ENCODE measurements at places on chromosomes 12 and 14.

DNA sequence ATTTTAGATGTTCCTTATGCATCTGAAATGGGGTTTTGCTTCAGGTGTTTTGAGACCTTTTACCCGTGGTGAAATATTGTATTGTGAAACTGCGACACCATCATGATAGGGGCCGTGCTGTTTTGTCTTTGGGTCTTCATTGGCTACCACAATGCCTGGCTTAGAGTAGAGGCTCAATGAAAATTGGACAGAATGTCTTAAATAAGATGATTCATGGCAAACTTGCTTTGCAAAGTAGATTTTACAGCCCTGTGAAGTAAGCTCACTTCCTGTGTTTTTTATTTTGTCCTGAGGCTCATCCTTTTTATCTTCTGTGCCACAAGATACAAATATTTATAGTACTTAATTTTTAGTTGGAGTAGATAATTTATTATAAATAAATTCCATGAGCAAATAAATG is 111.3 kb upstream of the FRMD6 start:
- no peak for DNase-seq

- no peak for DNase-seq
These were observed 197.1 kb downstream of the CNTN1 start for GRCh38 chr12:40889329-40889728.

- DNase-seq: no peak
These were observed 10.2 kb downstream of the DLST start for GRCh38 chr14:74891870-74892269.

DNA sequence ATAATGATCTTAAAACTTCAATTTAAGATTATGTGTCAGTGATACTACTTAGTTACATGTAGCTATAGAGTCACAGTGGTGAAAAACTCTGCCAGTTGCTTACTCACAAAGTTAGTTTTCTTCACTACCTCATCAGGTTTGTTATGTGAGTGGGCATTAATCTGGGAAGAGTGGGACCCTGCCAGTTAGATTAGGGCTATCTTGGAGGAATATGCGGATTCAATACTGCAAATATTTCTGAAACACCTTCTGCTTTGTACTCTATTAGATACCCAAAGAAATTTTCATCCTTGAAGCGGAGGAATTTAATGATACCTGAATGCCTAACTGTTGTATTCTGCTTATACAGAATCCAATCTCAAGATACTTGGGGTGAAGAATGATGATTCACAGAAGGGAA is 25.1 kb downstream of the ZNF268 start:
- DNase-seq: no peak

DNA sequence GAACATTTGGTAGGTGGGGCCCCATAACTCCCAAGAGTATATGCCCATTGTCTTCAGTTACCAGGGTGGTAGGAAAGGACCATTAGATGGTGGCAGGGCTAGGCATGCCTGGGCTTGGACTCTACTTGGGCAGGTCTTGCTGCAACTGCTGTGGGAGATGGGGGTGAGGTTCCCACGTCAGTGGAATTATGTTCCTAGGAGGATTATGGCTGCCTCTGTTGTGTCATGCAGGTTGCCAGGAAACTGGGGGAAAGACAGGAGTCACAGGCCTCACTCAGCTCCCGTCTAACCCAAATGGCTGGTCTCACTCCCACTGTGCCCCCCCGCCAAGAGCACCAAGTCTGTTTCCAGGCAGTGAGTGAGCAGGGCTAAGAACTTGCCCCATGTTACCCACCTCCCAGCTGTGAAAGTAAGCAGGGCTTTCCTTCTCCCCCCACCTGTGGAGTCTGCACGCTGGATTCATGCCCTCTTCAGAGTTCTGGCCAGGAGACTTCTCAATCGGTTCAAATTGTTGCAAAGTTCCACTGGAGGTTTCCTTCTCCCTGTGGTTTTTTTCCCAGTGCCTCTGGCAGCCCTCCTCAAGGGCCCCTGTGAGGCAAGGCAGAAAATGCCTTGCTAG is 337.5 kb downstream of the CCDC91 start:
- DNase-seq: no peak

- peak; percentile 23 for DNase-seq
These were observed 33.6 kb downstream of the CDKL1 start for GRCh38 chr14:50362764-50363713.

- DNase-seq: no peak
These were observed 685.6 kb downstream of the RPS29 start for GRCh38 chr14:48900565-48900964.

DNA sequence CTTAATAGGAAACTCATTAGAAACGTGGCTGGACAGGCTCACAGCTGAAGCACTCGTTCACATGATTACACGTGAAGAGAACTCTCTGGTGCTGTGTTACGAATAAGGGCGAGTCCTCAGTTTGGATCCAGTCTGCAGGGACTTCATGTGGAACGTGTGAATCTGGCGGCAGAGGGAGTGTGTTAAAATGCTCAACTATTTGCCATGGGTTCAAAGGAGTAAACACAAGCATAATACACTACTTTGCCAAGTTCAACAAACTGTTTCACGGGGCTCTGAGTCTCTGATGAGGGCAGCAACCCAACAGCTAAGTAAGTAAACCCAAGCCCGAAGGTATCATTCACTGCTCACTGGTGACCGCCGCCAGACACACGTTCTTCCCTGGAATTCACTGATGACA is 42.4 kb downstream of the NUAK1 start:
- DNase-seq: no peak

- no peak for DNase-seq
These were observed 4.5 kb upstream of the JPH4 start for GRCh38 chr14:23582906-23583760.

- no peak for DNase-seq
These were observed 3.7 kb upstream of the LPCAT3 start for GRCh38 chr12:7021956-7022355.

DNA sequence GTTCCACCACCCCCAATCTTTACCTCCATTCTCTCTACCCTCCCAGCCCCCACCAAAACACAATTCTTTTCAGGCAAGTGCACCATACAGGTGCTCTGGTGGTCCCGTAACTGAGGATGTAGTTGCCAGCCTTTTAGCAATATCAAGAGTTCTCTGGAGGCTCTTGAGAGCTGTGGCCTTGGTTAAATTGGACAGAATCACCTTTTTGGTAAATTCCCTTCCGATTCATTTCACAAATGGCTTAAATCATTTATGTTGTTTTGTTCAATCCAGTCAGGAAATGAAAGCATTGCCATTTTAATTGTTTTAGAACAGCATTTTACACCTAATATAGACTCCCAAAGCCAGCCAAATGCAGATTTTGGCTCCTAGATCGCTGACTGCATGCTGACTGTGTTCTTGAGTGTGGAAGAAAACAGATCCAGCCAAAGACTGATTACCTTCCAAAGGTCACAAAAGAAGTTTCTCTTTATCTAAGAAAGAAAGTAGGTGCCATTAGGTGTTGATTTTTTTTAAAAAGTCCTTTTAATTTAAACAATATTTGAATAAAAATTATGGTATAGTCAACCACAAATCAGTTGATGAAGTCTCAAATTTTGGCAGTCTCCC is 25.6 kb downstream of the CRADD start:
- DNase-seq: no peak

- DNase-seq: no peak
These were observed 32.9 kb upstream of the FBRSL1 start for GRCh38 chr12:132456944-132457495.

DNA sequence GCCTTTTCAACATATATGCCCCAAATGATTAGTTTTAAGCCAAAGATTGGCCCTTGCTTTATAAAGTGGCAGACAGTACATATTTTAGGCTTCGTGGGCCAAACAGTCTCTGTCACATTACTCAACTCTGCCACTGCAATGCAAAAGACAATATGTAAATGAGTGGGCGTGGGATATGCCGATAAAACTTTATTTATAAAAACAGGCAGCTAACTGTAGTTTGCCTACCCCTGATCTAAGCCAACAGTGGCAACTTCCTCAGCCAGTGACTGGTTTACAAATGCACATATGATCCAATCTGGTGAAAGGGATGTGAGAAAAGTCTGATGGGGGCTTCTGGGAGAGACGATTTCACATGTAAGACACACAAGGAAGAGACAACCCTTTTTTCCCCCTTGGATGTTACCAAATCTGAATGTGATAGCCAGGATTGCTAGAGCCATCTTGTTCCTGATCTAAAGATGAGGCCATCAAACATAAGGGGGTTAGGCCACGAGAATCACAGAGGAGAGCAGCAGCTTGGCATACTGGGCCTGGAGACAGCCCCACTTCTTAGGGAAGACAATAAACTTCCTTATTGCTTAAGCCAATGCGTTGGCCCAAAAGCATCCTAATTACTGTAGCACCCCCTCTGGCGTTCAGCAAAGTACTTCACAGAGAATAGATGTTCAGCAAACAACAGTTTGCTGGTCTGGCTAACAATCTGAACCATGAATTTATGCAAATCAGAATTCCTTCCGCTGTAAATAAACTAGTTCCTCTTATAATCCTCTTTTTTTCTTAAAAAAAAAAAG is 75.2 kb upstream of the TMCC3 start:
- no peak for DNase-seq

GRCh38 chr12:128557231-128557630 is 266.5 kb downstream of the SLC15A4 start:
- no peak for DNase-seq

GRCh38 chr14:65704850-65705249 is 292.3 kb downstream of the FUT8 start:
- DNase-seq: peak; percentile 27

GRCh38 chr14:69481815-69482568 is 2.5 kb upstream of the PLEKHD1 start:
- no peak for DNase-seq

- no peak for DNase-seq
These were observed 136.6 kb upstream of the ATXN7L3B start for GRCh38 chr12:74401035-74401434.

- DNase-seq: no peak
These were observed 38.7 kb upstream of the GPATCH2L start for GRCh38 chr14:76112889-76113624.

DNA sequence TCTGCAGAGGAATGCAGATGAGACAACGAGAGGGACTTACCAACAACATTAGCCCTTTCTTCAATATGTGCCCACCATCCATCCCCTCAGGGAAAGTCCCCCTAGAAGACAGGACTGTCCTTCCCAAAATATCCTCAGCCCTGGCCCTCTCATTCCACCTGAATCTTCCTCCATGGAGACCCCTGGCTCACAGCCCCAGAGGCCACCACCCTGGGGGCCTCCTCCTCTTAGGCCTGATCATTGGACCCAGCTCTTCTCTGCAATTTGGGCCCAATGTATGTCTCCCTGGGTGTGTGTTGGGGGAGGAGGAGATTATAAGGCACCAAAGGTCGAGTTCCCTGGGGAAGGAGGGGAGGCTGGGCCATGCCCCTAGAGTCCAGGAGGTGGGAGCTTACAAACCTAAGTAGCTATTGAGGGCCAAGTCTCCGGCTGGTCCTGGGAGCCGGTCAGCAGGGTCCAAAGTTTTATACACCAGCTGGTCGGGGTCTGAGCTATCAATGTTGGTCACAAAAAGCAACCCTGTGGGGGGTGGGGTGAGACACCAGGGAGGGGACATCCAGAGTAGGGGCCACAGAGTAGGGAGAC is 8.1 kb downstream of the ITGA7 start:
- no peak for DNase-seq

- no peak for DNase-seq
These were observed 19.5 kb upstream of the NUBPL start for GRCh38 chr14:31541702-31542101.

GRCh38 chr12:117121441-117121840 is 22.2 kb upstream of the TESC start:
- DNase-seq: no peak

DNA sequence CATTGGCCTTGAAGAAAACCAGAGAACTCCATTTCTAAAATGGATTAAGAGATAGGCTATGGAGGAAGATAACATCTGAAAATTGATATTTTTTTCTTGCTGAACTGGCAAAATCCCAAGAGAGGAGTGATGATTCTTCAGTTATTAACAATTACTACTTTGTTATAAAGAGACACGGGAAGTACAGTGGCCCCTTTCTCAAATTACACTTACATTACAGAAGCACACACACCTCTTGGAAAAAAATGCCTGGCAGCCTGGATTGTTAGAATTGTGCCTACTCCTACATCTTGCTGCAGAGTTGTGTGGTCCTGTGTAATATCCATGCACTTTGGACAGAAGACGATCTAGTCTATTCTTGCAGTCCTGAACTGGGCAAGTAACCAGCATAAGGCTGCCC is 71.7 kb downstream of the TGFB3 start:
- no peak for DNase-seq

GRCh38 chr12:88432531-88433490 is 147.5 kb downstream of the KITLG start:
- no peak for DNase-seq

- no peak for DNase-seq
These were observed 144.2 kb downstream of the LRIG3 start for GRCh38 chr12:58776144-58776543.

- no peak for DNase-seq
These were observed 180.9 kb downstream of the AEBP2 start for GRCh38 chr12:19620222-19620621.

- no peak for DNase-seq
These were observed 35.1 kb downstream of the CCNK start for GRCh38 chr14:99516156-99516870.

DNA sequence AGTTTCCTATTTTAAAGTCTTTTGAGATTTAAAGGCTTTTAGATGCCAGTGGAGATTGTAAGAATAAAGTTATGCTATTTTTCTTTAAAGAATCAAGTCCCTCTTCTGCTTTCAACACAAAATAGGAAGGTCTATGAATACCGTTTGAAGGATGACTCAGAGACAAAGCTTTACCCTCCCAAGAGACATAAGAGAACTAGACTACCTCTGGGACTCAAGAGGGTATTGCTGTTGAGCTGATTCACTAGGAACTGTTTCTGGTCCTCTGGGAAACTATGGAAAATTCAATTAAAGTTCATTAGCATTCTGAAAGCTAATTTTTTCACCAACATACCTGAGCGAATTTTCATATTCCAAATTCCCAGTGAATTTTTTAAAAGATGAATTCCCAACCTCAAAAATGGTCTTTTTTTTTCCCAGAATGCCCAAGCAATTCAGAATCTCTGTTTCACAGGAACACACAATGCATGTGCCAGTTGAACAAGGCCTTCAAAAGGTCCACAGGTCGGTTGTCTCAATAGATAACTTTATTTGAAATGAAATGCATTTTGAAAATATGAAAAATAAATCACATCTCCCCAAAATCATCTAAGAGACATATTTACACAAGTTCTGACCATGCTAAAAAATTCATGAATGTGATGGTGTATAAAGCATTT is 6.5 kb downstream of the PHLDA1 start:
- DNase-seq: no peak

DNA sequence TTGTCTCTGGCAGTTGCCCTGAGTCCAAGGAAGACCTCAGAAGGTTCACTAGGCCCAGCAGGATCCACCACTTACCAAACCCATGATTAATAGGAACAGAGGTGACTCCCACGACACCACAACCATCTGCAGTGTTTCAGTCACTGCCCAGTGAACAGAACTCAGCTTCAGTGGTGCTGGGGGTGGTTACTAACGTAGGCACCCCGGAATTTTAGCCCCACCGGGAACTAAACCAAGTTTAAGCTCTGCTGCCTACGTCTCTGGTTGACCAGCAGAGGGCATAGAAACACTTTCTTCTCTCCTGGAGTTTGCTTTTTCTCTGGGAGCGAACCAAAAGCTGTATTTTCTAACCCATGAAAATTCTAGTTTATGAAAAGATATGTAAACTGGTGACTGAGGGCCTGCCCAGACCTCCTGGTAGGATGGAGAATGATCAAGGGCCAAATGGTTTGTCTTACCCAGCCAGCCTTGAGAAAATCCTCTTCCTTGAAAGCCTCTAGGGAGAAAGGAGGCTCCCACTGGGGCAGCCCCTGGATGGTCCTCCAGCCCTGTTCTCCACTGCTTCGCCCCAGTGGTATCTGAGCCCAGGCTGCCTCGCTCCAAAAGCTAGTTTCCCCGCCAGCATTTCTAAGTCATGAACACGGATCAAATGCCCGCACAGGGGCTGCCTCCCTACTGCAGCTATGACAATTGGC is 379.8 kb downstream of the DPF3 start:
- DNase-seq: no peak
